Retina (tissue), 1 donor: ENCODE measurements at places on chromosomes 16 and 17.

DNA sequence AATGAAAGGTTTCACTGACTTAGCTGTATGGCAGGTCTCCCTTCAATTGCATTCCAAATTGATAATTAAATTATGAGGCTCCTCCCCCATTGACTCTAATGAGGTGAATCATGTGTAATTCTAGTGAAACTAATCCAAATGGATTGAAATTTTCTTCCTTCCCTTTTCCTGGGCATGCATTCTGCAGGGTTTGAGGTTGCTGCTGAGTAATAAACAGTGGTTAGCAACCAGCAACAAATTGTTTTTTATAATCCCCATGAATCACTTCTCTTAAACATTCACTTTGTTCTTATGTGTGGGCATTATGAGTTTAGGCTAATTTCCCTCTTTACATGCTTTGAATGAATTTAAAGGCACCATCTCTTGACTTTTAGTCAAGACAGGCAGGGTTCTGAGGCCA, 43.4 kb downstream of the MYOCD start:
- no peak for DNase-seq

GRCh38 chr17:7992516-7992915, 9.9 kb upstream of the GUCY2D start:
- DNase-seq, result no peak

DNA sequence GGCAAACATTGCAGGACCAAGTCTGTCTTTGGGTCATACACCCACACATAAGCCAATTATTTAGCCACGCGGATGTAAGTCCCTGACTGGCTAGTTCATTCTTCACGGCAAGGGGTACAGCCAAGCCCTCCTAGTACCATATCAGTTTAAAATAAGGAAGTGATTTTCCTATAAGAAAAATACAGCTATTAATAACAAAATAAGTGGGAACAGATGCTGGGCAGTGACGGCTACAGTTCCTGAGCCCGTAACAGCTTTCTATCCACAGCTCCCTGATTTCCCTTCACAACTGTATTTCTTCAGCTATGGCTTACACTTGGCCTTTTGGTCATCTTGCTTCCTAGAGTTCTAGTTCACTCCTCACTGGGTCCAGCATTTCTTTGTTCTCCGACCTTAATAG, 542.4 kb upstream of the C16orf82 start:
- no peak for DNase-seq

GRCh38 chr17:74529243-74529642, 2.0 kb downstream of the CD300LB start:
- DNase-seq, result no peak

- DNase-seq, result no peak
Observed at GRCh38 chr16:66400503-66401380, 26.4 kb upstream of the BEAN1 start.

DNA sequence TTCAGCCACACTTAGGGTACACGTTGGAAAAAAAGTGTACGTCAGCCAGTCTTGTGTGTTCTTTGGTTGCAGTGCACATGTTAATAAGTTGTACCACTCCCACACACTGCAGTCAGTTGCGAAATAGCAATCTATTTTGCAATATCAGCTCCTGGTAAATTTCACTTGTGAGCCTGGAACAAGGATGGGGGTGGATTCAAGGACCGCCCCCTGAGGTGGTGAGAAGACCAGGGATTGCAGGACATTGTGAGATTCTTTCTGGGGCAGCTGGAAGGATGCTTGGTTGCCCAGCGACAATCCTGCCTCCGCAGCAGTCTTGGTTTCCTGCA, 78.6 kb upstream of the ZFHX3 start:
- no peak for DNase-seq

DNA sequence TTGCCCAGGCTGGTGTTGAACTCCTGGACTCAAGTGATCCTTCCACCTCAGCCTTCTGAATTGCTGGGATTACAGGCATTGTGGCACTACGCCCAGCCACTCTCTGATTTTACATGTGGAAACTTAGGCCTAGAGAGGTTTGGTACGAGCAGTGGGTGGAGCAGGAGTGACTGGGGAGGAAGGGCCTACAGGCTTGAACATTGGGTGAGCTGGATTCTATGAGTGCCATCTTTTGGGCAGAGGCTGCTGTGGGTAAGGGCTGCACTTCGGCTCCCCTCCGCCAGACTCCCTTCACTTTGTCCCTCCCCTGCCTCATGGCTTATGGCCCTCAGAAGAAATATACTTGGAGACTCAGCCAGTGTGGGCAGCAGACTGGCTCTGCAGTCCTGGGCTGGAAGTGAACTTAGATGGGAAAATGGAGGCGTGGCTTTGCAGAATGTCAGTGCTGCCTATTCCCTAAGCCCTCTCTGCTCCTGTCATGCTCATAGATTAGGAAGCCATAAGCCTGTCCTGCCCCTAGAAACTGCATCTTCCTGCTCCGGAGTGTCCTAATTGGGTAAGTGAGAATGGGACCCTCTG, 9.5 kb upstream of the MRC2 start:
- DNase-seq, result no peak

DNA sequence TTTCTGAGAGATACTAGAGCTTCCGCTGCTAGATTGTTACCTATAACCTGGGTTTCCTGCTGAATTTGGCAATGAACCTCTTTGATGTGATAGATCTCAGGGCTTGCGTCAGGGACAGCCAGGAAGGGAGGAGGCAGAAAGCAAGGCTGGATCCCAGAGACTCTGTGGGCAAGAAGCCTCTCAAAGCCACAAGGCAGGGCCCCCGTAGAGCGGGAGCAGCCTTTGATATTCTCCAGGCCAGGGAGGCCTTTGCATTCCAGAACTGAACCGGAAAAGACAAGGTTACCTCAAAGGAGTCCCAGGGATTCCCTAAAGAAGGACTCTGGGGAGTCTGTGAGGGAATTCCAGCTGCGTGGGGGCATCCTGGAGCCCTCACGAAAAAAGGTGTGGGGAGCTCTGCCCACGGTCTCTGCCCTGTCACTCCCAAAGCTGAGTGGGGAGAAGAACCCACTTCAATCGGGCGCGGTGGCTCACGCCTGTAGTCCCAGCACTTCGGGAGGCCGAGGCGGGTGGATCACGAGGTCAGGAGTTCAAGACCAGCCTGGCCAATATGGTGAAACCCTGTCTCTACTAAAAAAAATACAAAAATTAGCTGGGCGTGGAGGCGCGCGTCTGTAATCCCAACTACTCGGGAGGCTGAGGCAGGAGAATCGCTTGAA, 14.3 kb upstream of the SCIMP start:
- no peak for DNase-seq

- DNase-seq, result no peak
Observed at GRCh38 chr16:26204138-26204537, 512.4 kb downstream of the HS3ST4 start.

GRCh38 chr17:28889996-28890395, 7.5 kb downstream of the FLOT2 start:
- DNase-seq, result no peak

- no peak for DNase-seq
Observed at GRCh38 chr16:49587511-49587910, 213.9 kb downstream of the C16orf78 start.
